Lower lobe of right lung (tissue), 2 donors: ENCODE measurements at places on chromosomes 4 and X. TPM values are rescaled to one million over a fixed set of nuclear protein-coding genes. Genes with fewer than 3 reads are reported as not detected.

- no peaks in the 10 kb centered on the region for H3K27me3 ChIP-seq
- H3K4me3 ChIP-seq = no peak overlapping the region
- DNase-seq = no peak
Measured at GRCh38 chr4:11623726-11624037, 195.0 kb upstream of the HS3ST1 start.

The COL25A1 gene
- total RNA-seq = 0.35 TPM

- DNase-seq = no peak
- no peak overlapping the region for H3K4me3 ChIP-seq
- no peaks in the 10 kb centered on the region for H3K4me1 ChIP-seq
- no peaks in the 10 kb centered on the region for H3K27me3 ChIP-seq
Measured at GRCh38 chr4:185640811-185641675, 105.7 kb upstream of the PDLIM3 start.

The AVPR2 gene
- total RNA-seq = 1.9 TPM

GRCh38 chr4:37891260-37892159 is 626 bp downstream of the TBC1D1 start:
- H3K4me1 ChIP-seq = peaks cover 29% of the 10 kb centered on the region
- no peaks in the 10 kb centered on the region for H3K36me3 ChIP-seq
- H3K27ac ChIP-seq = peak overlapping the region; percentile 84
- peak overlapping the region; percentile 87 for H3K4me3 ChIP-seq
- DNase-seq = peak; percentile 57
- H3K27me3 ChIP-seq = no peaks in the 10 kb centered on the region

GRCh38 chr4:850323-850945 is 24.5 kb upstream of the CPLX1 start:
- no peak overlapping the region for H3K4me3 ChIP-seq
- peaks cover 70% of the 10 kb centered on the region for H3K36me3 ChIP-seq
- peak; percentile 34 for DNase-seq
- no peak overlapping the region for H3K27ac ChIP-seq
- no peaks in the 10 kb centered on the region for H3K4me1 ChIP-seq
- H3K27me3 ChIP-seq = no peaks in the 10 kb centered on the region

DNA sequence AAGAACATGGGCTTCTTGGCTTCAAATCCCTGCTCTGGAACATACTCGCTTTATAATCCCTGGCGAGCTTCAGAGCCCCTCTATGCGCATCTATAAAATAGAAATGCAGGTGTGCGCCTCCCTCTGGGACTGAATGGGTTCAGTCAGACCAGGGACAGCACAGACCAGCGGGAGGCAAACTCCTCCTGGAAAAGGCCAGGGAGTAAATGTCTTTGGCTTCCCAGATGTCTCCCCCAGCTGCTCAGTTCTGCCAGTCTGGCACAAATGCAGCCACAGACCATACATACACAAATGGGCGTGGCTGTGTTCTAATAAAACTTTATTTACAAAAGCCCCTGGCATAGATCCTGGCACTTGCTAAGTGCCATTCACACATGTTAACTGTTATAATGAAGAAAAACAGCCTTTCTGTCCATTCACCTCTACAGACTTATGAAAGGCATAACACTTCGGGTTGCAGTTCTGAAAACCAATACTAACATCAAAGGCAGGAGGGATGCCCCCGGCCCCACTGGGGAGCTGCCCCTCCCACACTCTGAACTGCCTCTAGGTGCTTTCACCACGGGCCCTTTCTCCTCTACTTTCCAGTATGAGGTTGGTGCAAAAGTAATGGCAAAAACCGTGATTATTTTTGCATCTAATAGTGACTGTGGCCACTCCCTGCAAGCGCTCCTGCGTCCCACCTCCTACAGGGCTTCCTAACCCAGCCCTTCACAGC is 4.6 kb downstream of the JAKMIP1 start:
- H3K27ac ChIP-seq = no peak overlapping the region
- H3K4me3 ChIP-seq = no peak overlapping the region
- H3K4me1 ChIP-seq = peaks cover 13% of the 10 kb centered on the region
- H3K27me3 ChIP-seq = peaks cover 61% of the 10 kb centered on the region

GRCh38 chrX:42128020-42128419 is 204.7 kb upstream of the CASK start:
- H3K27ac ChIP-seq = no peak overlapping the region
- DNase-seq = no peak
- no peaks in the 10 kb centered on the region for H3K27me3 ChIP-seq
- no peaks in the 10 kb centered on the region for H3K4me1 ChIP-seq
- H3K36me3 ChIP-seq = no peaks in the 10 kb centered on the region

The MSX1 gene
- total RNA-seq = 2.1 TPM

The CXorf66 gene
- not detected for total RNA-seq
